ENCODE measurements at places on chromosomes 13 and 19. TPM values are rescaled to one million over a fixed set of nuclear protein-coding genes. Genes with fewer than 3 reads are reported as not detected.

Gene SHISA7
- polyA plus RNA-seq, result not detected

Gene GRK1
- 0.02 TPM for polyA plus RNA-seq

Gene NBEA
- 24.6 TPM for polyA plus RNA-seq

Gene KCNN1
- polyA plus RNA-seq, result 0.10 TPM

Gene ZNF677
- 20.4 TPM for polyA plus RNA-seq

Gene RUBCNL
- 0.22 TPM for polyA plus RNA-seq

Gene PLA2G4C
- 11.3 TPM for polyA plus RNA-seq

Gene CYP4F2
- polyA plus RNA-seq, result not detected

Gene COL4A1
- 375 TPM for polyA plus RNA-seq

Gene ZNF808
- 4.5 TPM for polyA plus RNA-seq

Gene PGLYRP1
- not detected for polyA plus RNA-seq

Gene TNNI3
- polyA plus RNA-seq, result not detected

Gene SARS2
- 15.4 TPM for polyA plus RNA-seq

Gene TUBB4A
- not detected for polyA plus RNA-seq

Gene CATSPERD
- polyA plus RNA-seq, result not detected

Gene STX10
- polyA plus RNA-seq, result 56.8 TPM

Gene NAA16
- polyA plus RNA-seq, result 4.8 TPM

Gene OR7A5
- polyA plus RNA-seq, result not detected

Gene COX7A1
- 569 TPM for polyA plus RNA-seq

Gene TTYH1
- polyA plus RNA-seq, result not detected

Gene SLC8A2
- 0.02 TPM for polyA plus RNA-seq

Gene PRR36
- polyA plus RNA-seq, result not detected

Gene C19orf38
- 0.26 TPM for polyA plus RNA-seq

Gene ZNF681
- 0.10 TPM for polyA plus RNA-seq

Gene SIGLEC8
- not detected for polyA plus RNA-seq

Gene C19orf85
- not detected for polyA plus RNA-seq

Gene IFNL1
- polyA plus RNA-seq, result not detected

Gene ADGRE3
- polyA plus RNA-seq, result not detected

Gene KLF1
- not detected for polyA plus RNA-seq

Gene PSG1
- 14.4 TPM for polyA plus RNA-seq

Gene ZNF418
- polyA plus RNA-seq, result 2.5 TPM

Gene VSIG10L
- polyA plus RNA-seq, result 0.93 TPM

Gene FCGBP
- polyA plus RNA-seq, result not detected

Gene LAIR1
- polyA plus RNA-seq, result not detected

Gene PSG11
- polyA plus RNA-seq, result 0.83 TPM

Gene EHD2
- polyA plus RNA-seq, result 132 TPM

Gene OR4F17
- not detected for polyA plus RNA-seq

Gene ZNF491
- 1.3 TPM for polyA plus RNA-seq

Gene SMG9
- polyA plus RNA-seq, result 10.1 TPM

Gene VMAC
- 3.3 TPM for polyA plus RNA-seq

Gene FBXO27
- polyA plus RNA-seq, result 7.0 TPM

Gene YJEFN3
- polyA plus RNA-seq, result 0.94 TPM

Gene ZNF560
- 0.38 TPM for polyA plus RNA-seq

Gene ASPDH
- not detected for polyA plus RNA-seq

Gene VN1R2
- not detected for polyA plus RNA-seq

Gene CCDC169
- polyA plus RNA-seq, result 0.28 TPM

Gene ACER1
- 0.10 TPM for polyA plus RNA-seq

Gene EXOC3L2
- polyA plus RNA-seq, result 0.04 TPM
